ENCODE measurements at places on chromosomes 13 and 19.

DNA sequence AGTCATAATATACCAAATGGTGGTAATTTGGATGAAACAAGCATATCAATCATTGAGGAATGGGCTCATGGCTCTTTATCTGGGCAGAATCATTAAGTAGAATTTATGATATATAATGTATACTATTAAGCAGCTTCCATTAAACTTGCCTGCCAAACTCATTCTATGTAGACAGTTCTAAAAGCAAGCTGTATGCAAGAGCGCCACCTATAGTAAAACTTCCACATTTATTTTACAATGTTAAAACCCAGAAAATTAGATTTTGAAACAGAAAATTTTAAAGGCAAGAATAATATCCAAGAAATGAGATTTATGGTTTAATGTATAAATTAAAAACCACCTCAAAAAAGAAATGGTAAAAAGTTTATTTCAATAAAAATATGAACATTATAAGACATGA lies 161.5 kb downstream of the MZT1 start:
- peak; percentile 54 for DNase-seq

DNA sequence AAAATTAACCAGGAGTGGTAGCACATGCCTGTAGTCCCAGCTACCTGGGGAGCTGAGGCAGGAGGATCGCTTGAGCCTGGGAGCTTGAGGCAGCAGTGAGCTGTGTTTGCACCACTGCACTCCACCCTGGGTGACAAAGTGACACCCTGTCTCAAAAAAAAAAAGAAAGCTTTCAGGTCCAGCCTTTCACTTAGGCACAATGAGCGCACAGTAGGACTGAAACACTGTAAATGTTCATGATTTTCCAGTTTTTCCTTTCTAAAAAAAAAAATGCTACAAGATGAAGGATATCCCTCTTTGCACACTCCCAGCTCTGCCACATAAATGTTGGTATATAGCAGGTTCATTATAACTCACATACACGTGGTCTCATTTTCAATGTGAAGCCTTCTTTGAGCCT lies 17.9 kb downstream of the ZNF114 start:
- no peak for DNase-seq

- peak; percentile 37 for DNase-seq
These were observed 34.0 kb downstream of the VAV1 start for GRCh38 chr19:6806488-6806887.

GRCh38 chr13:94753327-94753726 lies 41.0 kb upstream of the SOX21 start:
- no peak for DNase-seq

GRCh38 chr19:2949939-2950285 lies 5.1 kb upstream of the ZNF77 start:
- DNase-seq, result peak; percentile 90

GRCh38 chr19:32674931-32675719 lies at the start of gene ANKRD27:
TSS of gene ANKRD27 (minus strand) at chr19:32675180. CDS start at chr19:32659015, 16,165 bp downstream.
- DNase-seq, result peak; percentile 97

DNA sequence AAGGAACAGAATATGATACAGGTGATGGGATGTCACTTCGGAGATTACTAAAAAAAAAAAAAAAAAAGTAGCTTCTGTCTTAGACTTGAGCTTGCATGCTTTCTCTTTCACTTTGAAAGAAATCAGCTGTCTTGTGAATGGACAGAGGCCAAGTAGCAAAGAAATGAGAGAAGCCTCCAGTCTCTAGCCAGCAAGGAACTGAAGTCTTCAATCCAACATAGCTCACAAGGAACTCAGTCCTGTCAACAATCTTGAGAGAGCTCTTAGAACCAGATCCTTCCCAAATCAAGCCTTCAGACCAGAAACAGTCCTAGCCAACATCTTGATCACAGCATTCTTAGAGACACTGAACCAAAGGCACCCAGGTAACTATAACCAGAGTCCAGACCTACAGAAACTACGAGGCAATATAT lies 7.7 kb downstream of the N4BP2L2 start:
- DNase-seq, result peak; percentile 82

GRCh38 chr19:35220315-35220921 lies 8.1 kb downstream of the FAM187B start:
- DNase-seq, result peak; percentile 72

DNA sequence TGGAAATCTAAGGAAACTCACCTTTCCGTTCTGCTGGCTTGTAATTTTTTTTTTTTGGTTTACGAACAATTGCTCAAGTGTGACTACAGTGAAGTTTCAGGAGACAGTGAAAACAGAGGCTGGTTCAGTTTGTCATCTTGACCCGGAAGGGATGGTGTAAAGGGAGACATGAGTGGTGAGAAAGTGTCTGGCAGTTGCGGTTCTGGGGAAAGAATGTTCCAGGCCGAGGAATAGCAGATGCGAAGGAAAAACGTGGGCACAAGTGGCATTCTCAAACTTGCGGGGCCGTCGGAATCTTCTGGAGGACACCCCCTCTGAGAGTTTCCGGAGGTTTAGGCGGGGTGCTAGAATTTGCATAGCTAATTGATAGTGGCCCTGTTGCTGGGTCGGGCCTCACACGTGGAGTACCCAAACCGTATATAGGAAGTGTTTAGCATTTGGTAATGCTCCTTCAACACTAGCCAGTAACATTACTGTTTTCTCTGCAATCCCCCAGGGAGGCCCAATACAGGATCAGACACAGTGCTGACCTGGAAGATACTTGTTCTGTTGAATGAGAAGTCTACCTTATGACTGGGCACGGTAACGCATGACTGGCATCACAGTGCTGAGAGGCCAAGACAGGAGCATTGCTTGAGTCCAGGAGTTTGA lies 2.8 kb upstream of the TNFSF9 start:
- DNase-seq, result no peak
